ENCODE measurements at places on chromosomes 11 and 22.

DNA sequence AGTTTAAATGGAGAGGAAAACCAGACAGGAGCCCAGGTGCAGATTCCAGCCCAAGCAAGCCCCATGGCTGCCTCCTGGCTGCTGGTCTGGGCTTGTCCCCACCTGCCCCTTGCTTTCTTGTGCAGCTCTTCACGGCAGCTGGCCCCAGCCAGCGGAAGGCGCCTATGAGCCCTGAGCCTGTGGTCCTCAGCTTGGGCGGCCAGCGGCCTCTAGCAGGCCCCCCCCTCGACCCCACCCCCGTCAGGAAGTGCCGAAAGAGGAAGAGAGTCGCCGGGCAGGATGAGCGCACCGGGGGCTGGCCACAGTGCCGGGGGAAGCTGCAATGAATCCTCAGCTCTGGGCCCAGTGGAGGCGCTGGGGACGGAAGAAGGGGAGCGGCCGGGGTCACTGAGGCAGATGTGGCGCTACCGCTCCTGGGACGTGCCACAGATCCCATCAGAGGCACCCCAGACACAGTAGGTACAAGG, 2.1 kb upstream of the DGKZ start:
- DNase-seq = no peak

- DNase-seq = no peak
Measured at GRCh38 chr11:68076371-68077042, 37.7 kb downstream of the TCIRG1 start.

- no peak for DNase-seq
Measured at GRCh38 chr11:69485337-69486041, 4.0 kb downstream of the LINC01488 start.

DNA sequence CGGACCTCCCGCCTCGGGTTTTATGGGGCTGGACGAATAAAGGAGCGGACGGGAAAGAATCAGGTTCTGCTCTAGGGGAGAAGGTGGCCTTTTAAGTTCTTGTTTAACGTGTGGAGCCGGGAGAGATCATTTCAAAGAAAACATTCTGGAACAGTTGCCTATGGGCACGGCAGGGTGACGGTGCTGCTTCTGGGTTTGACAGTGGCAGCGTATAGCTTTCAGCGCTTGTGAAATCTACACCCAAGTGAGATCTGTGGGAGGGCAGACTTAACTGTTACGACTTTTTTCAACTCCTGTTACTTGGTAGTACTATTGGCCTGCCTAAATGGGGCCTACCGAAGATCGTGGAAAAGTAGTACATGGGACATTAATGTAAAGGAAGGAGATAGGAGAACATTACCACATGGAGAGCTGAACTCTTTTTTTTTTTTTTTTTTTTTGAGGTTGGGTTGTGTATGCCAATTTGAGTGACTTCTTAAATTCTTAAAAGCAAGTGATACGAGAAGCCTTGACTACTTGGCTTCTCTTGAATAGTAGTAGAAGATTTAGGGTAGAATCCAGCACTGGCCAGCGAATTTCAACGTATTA, 743 bp downstream of the USP47 start:
- DNase-seq = peak; percentile 42

DNA sequence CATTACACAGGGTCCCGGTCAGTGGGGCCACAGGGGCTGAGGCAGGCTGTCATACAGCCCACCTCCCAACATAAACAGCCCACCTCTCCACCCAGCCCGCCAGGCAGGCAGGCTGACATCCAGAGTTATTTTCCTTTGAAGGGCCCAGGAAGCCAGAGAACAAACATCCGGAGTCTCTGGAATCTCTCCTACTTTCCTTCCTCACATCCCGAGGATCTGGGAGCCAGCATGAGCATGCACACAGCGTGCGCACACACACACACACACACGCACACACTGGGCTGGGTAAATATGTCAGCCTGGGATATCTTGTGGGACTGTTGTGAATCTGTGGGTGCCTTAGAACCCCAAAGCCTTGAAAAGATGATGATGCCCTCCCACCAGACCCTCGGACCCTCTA, 55.4 kb downstream of the PDE2A start:
- no peak for DNase-seq

- no peak for DNase-seq
Measured at GRCh38 chr11:57158180-57158579, 23.6 kb upstream of the LRRC55 start.

DNA sequence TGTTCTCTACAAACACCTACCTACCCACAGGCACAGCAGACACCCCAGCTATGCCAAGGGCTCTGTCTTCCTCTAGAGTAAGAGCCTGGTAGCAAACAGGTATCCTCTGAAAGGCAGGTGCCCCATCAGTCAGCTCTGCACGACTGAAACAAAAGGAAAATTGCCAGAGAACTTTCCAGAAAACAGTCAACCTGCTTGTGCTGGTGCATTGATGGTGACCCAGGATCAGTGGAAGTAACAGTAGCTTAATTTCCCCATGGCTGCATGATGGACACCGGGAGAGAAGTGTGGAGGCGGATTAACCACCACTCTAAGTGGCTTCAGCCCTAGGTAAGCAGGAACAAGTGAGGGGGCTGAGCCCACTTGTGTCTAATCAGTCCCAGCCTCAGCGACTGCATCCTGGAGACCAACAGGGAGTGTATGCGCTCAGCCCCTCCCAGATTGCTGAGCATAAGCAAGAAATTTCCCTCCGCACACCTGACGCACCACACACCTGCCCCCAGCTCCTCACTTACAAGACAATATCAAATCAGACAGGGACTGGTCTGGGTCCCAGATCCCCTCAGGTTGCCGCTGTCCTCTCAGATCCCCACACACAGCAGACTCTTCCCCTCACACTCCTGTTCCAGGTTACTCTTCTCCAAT, 70.7 kb upstream of the IGLL5 start:
- DNase-seq = no peak

DNA sequence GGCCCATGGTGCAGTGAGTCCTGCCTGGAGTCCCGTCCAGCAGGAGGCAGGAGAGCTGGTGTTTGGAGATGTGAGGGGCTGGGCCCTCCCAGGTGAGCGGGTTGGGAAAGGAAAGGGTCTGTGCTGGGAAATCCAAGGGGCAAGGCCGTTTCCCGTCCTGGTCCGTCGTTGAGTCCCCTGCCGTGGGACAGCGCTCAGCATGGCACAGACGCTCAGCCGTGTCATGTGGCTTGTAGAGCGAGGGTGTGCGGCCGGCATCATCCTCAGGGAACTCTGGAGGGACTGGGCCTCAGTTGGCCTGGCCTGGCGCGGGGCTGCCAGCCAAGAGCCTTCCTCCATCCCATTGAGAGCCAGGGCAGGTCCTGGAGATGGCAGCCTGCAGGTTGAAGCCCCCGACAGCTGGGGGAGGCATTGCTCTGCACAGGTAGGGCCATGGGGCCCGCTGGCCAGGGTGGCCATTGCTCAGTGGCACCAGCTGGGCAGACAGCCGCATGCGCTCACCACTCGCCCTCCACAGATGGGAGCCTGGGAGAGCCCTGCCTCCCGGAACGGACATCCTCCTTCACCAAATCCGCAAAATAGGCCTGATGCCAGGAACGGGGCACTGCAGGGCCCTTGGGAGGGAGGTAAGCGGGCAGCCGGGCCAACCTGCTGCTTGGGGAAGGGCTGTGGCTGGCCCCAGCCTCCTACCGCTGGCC, 28.7 kb downstream of the KCNQ1 start:
- no peak for DNase-seq

DNA sequence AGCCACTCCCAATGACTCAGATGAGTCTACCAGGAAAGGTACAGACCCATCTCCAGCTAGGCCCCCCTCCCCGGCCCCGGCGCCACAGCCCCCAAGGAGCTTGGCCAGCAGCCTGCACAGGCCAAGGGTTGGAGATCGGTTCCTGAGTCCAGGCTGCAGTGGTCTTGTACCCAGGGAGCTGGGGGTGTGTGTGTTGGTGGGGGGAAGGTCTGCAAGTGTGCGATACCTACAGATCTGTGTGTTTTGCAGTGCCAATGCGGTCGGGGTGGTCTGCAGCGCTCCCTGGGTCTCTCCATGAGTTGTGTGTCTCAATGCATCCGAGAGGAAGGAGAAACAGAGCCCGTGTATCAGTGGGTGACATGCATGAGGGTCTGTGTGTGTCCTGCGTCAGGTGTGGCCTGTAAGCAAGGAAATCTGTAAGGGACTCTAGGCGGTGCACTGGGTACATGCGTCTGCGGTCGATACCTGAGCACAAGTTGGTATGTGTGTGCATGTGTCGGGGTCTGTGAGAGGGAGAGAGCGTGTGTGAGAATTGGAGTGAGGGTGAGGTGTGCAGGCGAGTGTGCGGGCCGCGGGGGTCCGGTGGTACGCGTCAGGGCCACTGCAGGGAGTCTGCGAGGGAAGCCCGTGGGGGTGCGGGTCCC, 645 bp downstream of the CDC42BPG start:
- DNase-seq = no peak

GRCh38 chr11:40287916-40288803, 1171.3 kb downstream of the LRRC4C start:
- DNase-seq = no peak

GRCh38 chr22:49302530-49302929, 525.1 kb downstream of the BRD1 start:
- DNase-seq = no peak

- no peak for DNase-seq
Measured at GRCh38 chr11:115362997-115363396, 141.2 kb downstream of the CADM1 start.

DNA sequence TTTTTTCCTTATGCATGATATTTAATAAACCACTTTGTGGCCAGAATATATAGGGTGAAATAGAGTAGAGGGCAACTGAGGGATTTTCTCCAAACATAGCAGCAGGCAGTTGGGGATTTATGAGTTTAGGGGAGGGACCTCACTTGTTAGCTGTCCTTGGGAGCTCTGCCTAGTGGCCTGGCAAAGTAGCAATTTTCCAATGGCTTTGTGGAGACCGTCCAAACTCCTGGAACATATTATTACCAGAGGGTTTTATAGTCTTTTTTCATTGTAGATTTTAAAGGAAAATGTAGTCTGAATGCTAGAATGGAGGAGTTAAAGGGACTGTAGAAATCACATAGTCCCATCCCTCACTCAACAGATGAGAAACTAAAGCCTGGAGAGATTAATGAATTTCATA, 32.3 kb downstream of the AMOTL1 start:
- no peak for DNase-seq

GRCh38 chr22:47593291-47593690, 830.8 kb downstream of the TBC1D22A start:
- DNase-seq = no peak

- DNase-seq = no peak
Measured at GRCh38 chr22:38104084-38104483, 6.4 kb downstream of the BAIAP2L2 start.
